Frontal cortex (tissue), 4 donors: ENCODE measurements at places on chromosomes 5 and 9.

- DNase-seq, result no peak
Observed at GRCh38 chr9:7258688-7259396, 501.1 kb downstream of the KDM4C start.

GRCh38 chr5:31663519-31663918 lies 24.6 kb downstream of the PDZD2 start:
- DNase-seq, result no peak

GRCh38 chr5:6112125-6112524 lies 266.2 kb downstream of the MED10 start:
- no peak for DNase-seq

DNA sequence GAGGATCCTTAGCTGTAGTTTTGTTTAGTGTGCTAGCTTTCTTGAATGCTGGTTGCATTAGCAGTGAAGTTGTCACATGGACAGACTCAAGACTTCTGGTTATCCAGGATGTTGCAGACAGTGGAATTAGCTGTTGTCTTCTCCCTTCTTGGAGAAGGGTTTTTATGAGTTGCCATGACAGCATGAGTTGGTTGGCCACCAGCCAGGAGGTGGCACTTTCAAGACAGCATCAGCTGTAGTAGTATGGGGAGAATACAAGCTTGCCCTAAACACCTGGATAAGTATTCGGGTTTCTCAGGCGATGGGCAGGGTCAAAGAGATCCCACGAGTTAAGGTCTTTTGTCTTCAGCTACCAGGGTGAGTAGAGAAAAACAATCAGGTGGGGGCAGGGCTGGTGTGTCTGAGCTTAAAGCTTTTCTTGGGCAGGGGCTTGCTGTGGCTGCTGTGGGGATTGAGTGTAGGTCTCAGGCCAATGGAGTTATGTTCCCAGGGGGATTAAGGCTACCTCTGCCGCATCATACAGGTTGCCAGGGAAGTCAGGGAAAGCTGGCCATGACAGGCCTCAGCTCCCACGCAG lies 7.7 kb upstream of the C5orf47 start:
- no peak for DNase-seq

GRCh38 chr5:79396265-79396664 lies 117.7 kb downstream of the HOMER1 start:
- no peak for DNase-seq

DNA sequence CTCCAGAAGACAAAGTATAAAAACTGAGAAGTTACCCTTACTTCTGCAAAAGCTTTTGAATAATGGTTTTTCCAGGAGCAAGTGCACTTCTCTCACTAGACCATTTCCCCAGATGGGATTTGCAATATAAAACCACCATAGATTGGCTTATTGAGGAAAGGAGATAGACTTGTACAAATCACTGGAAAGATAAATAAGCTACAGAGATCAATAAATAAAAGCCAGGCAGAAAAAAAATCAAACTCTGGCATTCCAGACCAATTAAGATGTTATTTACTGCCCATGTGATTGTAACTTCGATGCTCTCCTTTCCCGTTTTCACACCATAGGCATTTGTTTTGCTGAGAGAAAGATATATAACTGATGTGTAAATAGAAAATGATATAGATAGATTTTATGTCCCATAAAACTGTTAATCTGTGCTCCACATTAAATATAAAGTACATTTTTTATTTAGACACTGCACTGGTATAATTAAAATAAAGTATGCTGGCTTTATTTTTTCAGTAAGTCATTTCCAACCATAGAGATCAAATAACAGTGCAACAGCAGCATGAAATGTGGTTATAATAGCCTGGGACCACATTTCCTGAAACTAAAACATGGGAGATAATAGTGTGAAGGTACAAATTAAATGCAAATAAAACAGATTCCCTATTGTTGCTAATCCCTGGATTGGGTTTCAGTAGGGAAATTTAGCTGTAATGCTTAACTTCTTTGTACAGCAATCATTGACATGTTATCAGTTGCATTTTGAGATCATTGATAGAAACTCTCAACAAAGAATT lies 177.7 kb downstream of the NR2F1-AS1 start:
- DNase-seq, result no peak

DNA sequence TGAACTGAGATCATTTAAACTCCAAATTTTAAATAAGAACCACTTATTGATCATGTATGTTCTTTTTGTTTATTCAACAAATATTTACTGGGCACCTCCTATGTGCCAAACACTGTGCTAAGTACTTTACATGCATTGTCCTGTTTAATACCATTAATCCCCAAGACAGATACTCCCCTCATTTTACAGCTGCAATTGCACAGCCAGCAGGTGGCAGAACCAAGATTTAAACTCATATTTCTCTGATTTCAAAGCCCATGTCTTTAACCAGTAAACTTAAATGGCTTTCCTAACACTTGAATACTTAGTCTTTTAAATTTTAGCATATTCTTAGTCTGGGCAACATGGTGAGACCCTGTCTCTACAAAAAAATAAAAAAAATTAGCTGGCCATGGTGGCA lies 43.4 kb upstream of the KIAA1958 start:
- DNase-seq, result no peak

GRCh38 chr5:38598994-38599617 lies 42.7 kb upstream of the LIFR start:
- no peak for DNase-seq

- no peak for DNase-seq
Observed at GRCh38 chr5:96529559-96529958, 96.5 kb upstream of the PCSK1 start.

DNA sequence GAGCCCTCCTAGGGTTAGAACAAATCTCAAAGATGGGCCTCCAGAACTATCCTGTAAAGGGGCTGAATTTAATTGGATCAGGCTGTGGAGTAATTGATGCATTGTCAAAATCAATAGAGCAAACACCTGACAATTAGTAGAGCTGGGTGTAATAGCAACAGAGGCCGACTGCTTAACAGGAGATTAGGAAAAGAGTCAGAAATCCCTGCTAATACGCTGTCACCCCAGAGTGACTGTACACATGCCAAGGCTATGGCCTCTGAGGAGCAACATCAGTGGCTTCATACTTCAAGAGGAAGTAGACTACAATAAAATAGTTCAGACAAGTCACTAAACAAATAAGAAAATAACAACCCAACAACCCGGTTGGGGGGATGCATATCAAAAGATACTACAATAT lies 18.7 kb upstream of the GRPEL2 start:
- DNase-seq, result no peak

- no peak for DNase-seq
Observed at GRCh38 chr9:75072895-75073294, 15.1 kb downstream of the NMRK1 start.

GRCh38 chr9:92616199-92616641 lies 53.7 kb downstream of the IPPK start:
- DNase-seq, result no peak

DNA sequence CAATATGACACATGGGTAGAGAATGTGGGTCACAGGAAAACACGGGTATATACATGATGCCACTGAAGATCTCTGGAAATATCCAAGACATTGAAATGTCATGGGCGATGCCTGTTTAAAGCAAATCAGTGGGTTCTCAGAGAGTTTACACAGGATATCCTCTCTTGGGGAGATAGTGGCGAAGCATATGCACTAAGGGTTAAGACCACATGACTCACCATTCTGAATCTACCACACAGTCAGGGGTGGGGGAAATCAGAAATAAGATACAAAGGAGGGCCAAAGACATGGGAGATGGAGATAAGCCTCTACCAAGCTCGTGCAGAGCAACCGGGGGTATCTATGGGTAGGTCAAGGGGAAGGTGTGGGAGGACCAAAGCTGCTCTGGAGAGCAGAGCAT lies 58.8 kb downstream of the SH3PXD2B start:
- no peak for DNase-seq

DNA sequence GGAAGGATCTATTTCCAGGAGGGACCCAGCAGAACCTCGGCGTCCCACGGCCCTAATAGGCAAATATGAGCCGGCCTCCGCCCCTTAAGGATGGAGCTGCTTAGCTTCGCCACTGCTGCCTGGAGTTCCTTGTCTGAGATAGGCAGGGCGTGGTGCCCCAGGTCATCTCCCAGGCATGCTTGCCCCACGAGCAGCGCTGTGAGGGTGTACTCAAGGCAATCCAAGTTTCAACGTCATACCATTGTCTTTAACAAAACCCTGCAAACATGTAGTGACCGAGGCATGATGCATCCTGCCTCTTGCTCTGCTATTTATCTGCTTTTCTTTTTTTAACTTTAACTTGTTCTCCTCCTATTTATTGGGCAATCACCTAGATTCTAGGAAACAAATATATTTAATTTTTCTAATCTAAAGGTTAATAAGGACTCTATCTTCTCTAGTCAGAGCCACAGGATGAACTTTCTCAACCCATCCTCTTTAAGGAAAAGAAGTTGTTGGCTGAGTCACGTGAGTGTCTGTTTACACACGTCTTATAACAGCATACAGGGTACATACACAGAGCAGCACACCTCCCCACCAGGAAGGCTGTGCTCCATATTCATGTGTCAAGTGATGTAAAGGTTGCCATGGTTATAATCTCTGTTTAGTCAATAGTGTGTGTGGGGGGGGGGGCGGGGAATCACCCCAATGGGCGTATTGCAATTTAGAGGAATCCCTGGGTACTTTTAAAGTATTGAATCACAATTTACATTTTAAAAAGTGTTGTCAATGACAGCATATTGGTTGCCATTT lies 27.3 kb upstream of the ZSWIM6 start:
- no peak for DNase-seq

DNA sequence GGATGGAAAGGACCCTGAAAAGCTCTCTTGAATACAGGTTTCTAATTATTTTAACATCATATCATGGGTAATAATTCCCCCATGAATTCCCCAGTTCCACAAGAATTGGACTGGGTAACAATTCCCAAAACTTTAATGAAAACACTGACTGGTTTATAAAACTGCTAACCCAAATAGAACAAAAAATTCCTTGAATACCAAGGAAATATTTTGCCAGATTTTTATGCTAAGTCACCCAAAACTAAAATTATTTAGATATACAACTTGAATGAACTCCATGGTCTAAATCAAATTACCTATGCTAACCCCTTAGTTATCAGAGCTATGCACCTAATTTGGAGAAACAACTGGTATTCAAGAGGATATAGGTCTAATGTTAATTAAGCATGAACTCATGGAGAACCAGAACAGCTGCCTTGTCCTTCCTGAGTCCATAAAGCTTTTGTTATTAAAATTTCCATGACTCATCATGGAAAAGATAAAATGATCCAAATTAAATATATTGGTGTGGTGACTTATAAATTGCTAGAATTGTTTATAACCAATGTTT lies 164.9 kb upstream of the TUT7 start:
- no peak for DNase-seq

- no peak for DNase-seq
Observed at GRCh38 chr5:37121465-37121864, 127.7 kb downstream of the CPLANE1 start.

- DNase-seq, result no peak
Observed at GRCh38 chr5:107384256-107384655, 286.5 kb downstream of the EFNA5 start.

- DNase-seq, result no peak
Observed at GRCh38 chr9:119526698-119527097, 157.5 kb upstream of the BRINP1 start.

DNA sequence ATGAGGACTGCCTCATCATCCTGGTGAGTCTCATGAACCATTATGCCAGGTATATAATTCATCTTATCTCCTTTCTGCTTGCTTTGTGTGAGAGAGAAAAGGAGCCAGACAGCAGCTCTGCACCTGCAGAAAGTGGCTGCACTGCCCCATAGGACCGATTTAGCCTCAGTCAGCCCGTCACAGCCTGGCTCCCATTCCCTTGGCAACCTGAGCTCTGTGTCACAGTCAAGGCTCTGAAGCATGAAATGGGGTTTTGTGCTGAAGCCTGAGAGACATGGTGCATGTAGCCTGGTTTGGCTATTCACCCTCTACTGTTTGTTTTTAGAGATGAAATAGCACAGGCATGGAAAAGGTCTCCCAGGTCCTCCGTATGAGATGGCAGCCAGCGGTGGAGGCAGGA lies 198.3 kb downstream of the KCTD16 start:
- no peak for DNase-seq

- DNase-seq, result no peak
Observed at GRCh38 chr5:73640861-73641320, 14.9 kb downstream of the ARHGEF28 start.

DNA sequence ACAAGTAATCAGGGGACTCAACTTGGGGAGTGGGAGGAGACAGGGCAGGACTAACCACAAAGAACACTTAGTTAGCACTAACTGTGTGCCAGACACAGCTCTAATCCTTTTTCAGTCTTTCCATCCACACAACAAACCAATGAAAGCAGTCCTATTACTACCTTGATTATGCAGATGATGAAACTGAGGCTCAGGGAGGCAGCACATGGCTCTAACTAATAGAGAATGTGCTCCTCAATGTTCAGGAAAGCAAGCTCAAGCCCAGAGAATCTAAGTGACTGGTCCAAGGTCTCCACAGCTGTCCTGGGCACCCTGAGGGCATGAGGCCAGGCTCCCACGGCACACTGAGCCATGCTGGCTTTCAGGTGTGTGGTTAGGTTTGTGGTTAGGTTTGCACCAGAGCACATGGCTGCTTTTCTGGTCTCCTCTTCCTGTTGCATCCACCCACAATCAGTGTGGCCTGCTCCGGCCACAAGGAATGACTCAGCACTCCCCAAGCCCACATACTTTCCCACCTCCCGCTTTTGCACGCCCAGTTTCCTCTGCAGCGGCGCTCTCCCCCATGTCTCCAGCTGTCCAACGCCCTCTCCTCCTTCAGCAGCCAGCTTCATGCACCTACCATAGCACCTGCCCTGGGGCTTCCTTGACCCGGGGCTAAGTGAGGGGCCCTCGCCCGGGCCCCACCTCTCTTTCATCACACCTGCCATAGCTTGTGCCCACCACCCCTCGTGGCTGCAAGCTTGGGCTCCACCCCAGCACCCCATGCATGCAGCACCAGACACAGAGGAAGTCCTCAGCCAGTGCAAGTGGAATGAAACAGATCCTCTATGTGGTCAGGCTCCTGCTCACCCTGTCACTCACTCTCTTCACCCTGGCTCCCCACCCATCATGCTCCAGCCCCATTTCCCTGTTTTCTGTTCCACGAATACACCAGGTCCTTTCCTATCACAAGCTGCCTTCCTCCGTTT lies 133.1 kb downstream of the GABBR2 start:
- no peak for DNase-seq

- DNase-seq, result no peak
Observed at GRCh38 chr9:102295188-102295587, 556.7 kb upstream of the GRIN3A start.

DNA sequence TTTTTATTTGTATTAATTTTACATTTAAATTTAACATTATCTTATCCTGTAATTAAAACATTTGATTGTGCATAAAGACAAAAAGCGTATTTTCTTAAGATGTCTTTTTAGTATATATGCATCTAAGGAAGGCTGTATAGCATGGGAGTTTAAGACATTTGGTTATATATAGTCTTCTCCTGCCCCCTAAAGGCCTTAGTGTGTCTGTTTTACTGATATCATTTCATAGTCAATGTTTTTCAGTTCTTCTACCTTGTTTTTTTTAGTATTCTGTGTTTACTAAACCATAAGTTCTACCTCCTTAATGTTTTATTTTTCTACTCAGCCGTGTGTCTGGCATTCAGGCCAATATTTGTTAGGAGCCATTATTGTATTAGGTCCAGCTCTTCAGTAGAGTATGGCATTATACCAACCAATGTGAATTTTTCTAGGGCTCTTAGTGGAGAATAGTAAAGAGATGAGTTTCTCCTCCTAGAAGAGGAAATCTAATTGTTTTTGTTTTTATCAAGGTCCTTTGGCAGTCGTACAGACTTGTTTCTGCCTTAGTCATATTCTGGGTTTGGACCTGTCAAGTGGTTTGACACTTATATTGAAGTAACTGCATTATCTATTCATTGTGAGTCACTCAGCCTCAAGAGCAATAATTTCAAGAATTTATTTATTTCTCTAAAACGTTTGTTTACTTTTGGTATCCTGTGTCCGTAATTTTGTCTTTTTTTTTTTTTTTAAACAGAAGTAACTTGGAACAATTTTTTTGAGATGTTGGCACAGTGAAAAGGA lies 74.8 kb downstream of the SLF1 start:
- no peak for DNase-seq
